ENCODE measurements at places on chromosomes 5 and 9.

- DNase-seq: no peak
Observed at GRCh38 chr5:105929858-105930257, 1740.9 kb downstream of the EFNA5 start.

DNA sequence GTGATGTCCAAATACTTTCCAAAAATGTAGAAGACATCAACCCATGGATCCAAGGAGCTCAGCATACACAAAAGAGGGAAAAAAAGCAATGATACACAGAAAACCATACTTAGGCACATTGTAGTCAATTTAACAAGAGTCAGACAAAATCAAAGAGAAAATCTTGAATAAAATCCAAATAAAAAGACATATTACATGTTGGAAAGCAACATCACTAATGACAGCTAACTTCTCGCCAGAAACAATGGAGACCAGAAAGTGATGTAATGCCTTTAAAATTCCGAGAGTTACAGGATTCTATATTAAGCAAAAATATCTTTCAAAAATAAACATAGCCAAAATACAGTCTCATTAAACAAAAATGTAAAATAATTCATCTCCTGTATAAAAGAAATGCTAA lies 79.8 kb upstream of the SLCO4C1 start:
- DNase-seq: no peak

- no peak for DNase-seq
Observed at GRCh38 chr5:145243016-145243415, 592.1 kb downstream of the PRELID2 start.

DNA sequence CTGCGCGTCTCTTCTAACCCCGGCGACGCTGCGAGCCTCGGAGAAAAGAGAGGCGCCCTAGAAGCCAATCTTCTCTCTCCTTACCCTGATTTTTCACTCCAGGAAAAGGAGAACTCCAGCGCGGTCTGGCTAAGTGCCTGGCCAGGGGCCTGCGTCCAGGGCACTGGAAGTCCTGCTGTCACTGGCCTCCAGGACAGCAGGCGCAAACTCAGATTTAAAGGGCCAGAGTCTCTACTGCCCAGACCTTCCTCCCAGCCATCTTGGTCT lies 553 bp upstream of the FOXB2 start:
- no peak for DNase-seq

- no peak for DNase-seq
Observed at GRCh38 chr5:143146161-143146560, 257.3 kb downstream of the NR3C1 start.

- no peak for DNase-seq
Observed at GRCh38 chr5:123422433-123423277, 548 bp downstream of the CEP120 start.

GRCh38 chr5:138647794-138648410 lies 72.7 kb upstream of the HSPA9 start:
- no peak for DNase-seq

- DNase-seq: no peak
Observed at GRCh38 chr9:36659500-36659899, 86.8 kb downstream of the MELK start.

DNA sequence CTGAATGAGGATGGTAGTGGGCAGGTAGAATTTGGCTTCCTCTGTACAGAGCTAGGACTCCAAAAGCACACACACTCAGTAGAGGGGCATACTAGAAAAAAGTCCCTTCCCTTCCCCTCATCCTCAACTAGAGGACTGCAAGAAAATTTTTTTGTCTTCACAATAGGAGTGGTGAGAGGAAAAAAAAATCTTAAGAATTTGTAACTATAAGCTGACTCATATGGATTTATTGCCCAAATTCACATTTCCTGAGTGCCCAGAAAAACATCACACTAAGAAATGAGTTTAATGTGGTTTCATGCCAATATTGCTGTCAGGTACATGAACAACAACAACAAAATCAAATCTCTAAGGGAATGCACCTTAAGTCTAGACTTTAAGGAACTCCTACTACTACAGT lies 43.7 kb downstream of the RANBP6 start:
- DNase-seq: no peak

DNA sequence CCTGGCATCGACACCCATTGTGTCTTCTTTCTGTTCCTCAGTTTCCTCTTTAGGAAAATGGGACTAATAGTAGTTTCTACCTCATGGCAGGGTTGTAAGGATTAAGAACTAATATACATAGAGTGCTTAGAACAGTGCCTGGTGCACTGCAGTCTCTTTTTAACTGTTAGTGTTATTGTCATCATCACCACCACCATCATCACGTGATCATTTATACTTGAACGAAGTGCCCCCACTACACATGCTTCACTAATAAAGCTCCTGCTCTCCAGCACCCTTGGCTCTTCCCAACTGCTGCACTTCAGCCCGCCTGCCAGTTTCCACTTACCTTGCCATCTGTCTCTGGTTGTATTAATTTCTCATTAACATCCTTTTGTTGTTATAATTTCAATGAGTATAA lies 35.8 kb upstream of the MAST4 start:
- DNase-seq: no peak

GRCh38 chr5:109682383-109682782 lies 7.3 kb upstream of the MAN2A1 start:
- no peak for DNase-seq

- no peak for DNase-seq
Observed at GRCh38 chr9:81379655-81380054, 309.7 kb downstream of the TLE1 start.

GRCh38 chr9:93907551-93908199 lies 47.5 kb downstream of the BARX1 start:
- no peak for DNase-seq

DNA sequence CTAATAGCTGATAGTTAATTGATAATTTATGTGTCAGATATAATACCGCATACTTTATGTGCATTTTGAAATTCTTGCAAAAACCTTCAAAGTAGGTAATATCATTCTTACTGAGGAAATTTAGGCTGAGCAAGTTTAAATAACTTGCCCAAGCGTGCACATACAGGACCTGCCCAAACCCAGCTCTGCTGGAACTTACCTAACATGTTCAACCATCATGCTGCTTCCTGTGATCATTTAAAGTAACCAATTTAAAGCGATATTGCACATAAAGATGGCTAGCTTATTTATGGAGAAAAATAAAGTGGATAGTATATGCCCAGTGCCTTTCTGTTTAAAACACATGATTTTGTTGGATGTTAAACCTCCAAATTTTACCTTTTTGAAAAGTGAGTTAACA lies 4.3 kb downstream of the FAM174A start:
- DNase-seq: no peak

DNA sequence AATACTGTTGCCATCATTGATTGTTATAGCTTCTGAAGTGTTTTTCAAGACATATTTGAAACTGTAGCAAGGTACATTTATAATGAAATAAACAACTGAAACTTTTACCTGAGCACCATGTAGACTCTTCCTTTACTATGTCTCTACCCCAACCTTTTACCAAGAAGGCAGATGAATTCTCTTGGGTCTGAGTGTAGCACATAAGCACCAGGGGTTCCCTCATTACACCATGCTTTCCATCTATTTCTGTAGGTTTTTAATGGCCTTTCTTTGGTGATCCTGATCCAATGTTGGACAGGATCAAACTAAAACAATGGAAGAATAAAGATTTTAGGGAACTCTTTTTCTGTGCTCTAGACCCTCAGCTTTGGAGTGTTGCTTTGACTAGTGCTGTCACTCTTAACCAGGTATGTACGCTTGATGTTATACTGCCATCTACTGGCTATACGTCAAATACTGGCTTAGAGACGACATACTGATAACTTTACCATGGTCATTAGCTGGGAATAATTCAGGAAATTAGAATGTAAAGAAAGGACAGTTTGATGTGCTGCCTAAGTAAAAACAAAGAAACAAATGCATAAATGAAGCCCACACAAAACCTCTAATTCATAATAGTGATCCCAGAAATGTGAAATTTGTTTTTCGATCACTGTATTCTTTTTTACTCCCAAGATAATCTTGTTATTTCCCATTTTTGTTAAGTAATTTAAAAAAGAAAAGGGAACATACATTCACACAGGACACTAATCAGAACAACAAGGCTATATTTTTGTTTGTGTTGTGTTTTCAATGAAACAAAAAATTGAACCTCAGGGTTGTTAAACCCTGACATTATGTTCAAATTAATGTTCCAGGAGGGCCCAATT lies 30.7 kb downstream of the IFNW1 start:
- DNase-seq: no peak

Data from stimulated activated CD8-positive, alpha-beta memory T cell treated with anti-CD3 and anti-CD28 coated beads, Interleukin-12 subunit alpha, Interleukin-12 subunit beta, amount 100 ng/mL, for 4 hours (primary cell).